ENCODE measurements at places on chromosomes 2 and 18.

GRCh38 chr18:74116633-74117554 is 30.7 kb downstream of the FBXO15 start:
- peak; percentile 32 for DNase-seq

DNA sequence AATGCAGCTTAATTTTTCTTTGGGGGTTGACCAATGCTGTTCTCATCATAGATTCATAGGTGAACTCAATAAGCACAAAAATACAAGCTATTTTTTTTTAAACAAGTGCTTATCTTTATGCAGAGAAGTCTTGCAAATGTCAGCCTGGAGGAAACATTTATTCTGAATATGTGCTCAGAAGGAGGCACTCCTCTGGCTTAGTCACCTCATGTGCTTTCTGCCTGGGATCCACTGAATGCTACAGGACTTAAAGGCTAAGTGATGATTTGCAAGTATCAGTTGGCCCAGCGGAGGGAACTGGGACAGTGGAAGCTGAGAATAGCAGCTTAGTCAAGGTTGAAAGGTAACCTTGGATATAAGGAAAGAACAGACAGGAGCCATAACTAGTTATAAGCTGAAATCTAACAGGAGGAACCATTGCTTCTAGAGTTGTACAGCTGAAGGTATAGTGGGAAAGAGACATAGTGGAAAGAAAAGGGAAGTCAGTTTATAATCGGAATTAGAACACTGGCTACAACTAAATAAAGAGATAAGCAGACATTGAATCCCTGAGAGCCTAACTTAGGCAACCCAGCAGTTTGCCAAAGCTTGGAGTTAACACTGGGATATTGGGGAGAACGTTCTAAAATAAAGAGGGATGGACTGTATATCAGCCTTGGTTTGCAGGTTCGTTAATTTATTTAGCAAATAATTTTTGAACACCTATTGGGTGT is 488.7 kb downstream of the SUCLG1 start:
- DNase-seq: no peak

DNA sequence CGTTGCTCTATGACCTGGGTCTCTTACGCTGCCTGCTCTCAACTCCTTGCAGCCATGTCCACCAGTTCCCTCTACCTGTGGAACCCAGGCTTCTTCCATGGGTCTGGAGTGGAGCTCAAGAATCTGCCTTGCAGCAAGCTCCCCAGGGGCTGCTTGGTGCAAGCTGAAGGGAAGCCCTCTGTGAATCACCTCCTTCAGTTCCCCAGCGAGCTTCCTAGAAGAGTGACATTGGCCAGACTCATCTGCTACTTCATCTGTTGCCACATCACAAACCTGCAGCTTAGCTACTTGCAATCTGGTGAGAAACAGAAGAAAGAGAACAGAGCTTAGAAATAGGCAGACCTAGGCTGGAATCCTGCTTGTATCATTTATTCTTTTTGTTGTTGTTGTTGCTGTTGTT is 9.8 kb upstream of the EFR3B start:
- DNase-seq: no peak

- DNase-seq: no peak
Measured at GRCh38 chr2:227241005-227241404, 76.6 kb downstream of the COL4A3 start.

- no peak for DNase-seq
Measured at GRCh38 chr2:888906-889566, 61.6 kb upstream of the SNTG2 start.

- no peak for DNase-seq
Measured at GRCh38 chr18:21663578-21663977, 41.0 kb downstream of the ABHD3 start.

- no peak for DNase-seq
Measured at GRCh38 chr18:48215876-48216638, 193.1 kb downstream of the ZBTB7C start.

Measured in activated CD4-positive, alpha-beta T cell treated with anti-CD3 and anti-CD28 coated beads, Interleukin-2, amount 50 U/mL, for 48 hours (primary cell).